CD8-positive, alpha-beta memory T cell (primary cell): ENCODE measurements at places on chromosomes 16 and 17. TPM values are rescaled to one million over a fixed set of nuclear protein-coding genes. Genes with fewer than 3 reads are reported as not detected.

The HYDIN gene
- not detected for total RNA-seq

The MC1R gene
- total RNA-seq = 1.9 TPM

The AXIN2 gene
- 3.8 TPM for total RNA-seq

The SLC9A5 gene
- 5.2 TPM for total RNA-seq

The LGALS9B gene
- not detected for total RNA-seq

DNA sequence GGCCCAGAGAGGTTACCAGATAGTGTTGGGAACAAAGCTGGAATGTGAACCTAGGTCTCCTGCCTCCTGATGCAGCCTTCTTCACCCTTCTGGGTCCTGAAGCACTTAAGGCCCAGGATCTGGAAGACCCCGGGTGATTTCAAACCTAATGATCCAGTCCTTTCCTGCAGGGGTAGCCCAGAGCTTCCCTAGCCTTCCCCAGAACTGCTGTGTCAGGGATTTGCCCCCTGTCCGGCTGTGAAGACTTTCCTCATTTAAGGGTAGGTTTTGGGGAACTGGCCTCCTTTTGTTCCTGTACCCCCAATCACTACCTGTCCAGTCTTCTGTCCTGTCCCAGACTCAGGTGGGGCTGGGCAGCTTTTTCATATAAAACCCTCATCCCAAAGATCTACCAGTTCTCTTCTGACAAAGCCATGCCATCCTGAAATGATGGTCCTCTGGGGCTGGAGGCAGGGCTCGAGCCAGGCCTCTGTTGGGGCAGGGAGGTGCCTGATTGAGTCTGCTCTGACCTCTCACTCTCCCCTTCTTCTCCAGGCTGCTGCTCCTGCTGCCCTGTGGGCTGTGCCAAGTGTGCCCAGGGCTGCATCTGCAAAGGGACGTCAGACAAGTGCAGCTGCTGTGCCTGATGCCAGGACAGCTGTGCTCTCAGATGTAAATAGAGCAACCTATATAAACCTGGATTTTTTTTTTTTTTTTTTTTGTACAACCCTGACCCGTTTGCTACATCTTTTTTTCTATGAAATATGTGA lies 1.3 kb downstream of the MT1X start:
- no peaks in the 10 kb centered on the region for H3K36me3 ChIP-seq
- H3K27me3 ChIP-seq = no peaks in the 10 kb centered on the region

- H3K4me3 ChIP-seq = no peak overlapping the region
- no peaks in the 10 kb centered on the region for H3K4me1 ChIP-seq
- H3K27ac ChIP-seq = no peak overlapping the region
- no peaks in the 10 kb centered on the region for H3K27me3 ChIP-seq
- DNase-seq = no peak
- H3K36me3 ChIP-seq = peaks cover 3% of the 10 kb centered on the region
Measured at GRCh38 chr17:46739982-46740381, 78.5 kb downstream of the WNT3 start.

GRCh38 chr17:10699856-10700255 lies 2.5 kb downstream of the ADPRM start:
- peaks cover 3% of the 10 kb centered on the region for H3K36me3 ChIP-seq
- H3K4me1 ChIP-seq = peaks cover 55% of the 10 kb centered on the region
- no peak for DNase-seq

GRCh38 chr17:46097497-46097896 lies 95.7 kb downstream of the KANSL1 start:
- H3K4me3 ChIP-seq = no peak overlapping the region
- no peak overlapping the region for H3K27ac ChIP-seq
- H3K36me3 ChIP-seq = peaks cover 4% of the 10 kb centered on the region
- H3K27me3 ChIP-seq = no peaks in the 10 kb centered on the region
- DNase-seq = no peak

GRCh38 chr16:68617734-68618133 lies 27.4 kb upstream of the CDH3 start:
- H3K36me3 ChIP-seq = no peaks in the 10 kb centered on the region
- DNase-seq = no peak
- H3K4me1 ChIP-seq = no peaks in the 10 kb centered on the region
- no peak overlapping the region for H3K27ac ChIP-seq
- no peak overlapping the region for H3K4me3 ChIP-seq
- no peaks in the 10 kb centered on the region for H3K27me3 ChIP-seq

GRCh38 chr17:78272181-78272913 lies 40.9 kb downstream of the TMEM235 start:
- H3K4me3 ChIP-seq = no peak overlapping the region
- H3K27ac ChIP-seq = peak overlapping the region; percentile 59
- DNase-seq = peak; percentile 45
- no peaks in the 10 kb centered on the region for H3K36me3 ChIP-seq
- H3K4me1 ChIP-seq = peaks cover 38% of the 10 kb centered on the region
- peaks cover 4% of the 10 kb centered on the region for H3K27me3 ChIP-seq

- H3K27ac ChIP-seq = no peak overlapping the region
- DNase-seq = no peak
- no peaks in the 10 kb centered on the region for H3K27me3 ChIP-seq
Measured at GRCh38 chr16:25109643-25110042, 1.9 kb upstream of the LCMT1 start.

DNA sequence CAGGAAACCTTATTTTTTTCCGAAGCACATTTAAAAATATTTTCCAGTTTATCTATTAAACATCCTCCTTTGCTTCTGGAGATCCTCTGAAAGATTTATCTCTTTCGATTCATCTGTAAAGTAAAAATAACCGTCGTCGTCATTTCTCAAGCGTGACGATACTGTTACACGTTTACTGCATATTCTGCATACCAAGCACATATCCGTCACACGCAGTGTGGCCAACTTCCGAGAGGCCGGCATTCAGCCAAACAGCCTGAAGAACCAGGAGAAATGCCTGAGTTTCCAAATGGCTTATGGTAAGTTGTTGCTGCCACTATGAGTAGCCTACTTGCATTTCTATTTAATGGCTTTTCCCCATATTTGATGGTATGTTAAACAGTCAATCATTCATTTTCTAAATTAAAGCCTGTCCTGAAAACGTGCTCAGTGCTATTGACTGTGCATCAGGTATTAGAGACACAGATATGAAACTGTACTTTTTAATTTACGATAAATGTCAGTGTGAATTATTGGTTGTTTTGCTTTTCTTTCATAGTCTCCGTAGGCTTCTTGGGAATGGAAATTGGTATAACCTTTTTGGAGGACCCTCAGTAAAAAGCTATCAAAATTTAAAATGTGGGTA lies 275.7 kb downstream of the WWOX start:
- H3K36me3 ChIP-seq = no peaks in the 10 kb centered on the region
- no peak overlapping the region for H3K4me3 ChIP-seq
- no peak for DNase-seq
- H3K27ac ChIP-seq = no peak overlapping the region

DNA sequence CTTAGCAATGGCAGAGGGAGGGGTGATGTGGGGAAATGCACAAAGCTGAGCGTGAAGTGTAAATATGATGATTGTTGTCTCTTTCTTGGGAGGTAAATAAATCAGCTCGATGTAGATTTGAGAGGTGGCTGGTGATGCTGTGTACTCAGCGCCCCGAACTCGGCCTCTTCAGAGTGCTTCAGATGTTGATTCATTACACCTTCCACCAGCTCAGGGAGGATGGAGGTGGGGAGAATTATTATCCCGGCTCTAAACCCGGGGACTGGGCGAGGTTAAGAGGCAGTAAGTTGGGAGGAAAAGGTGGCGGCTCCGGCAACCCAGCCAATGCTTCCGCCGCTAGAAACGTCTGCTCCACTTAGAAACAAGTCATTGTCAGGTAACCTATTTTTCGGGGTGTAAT lies 86.5 kb downstream of the RPA1 start:
- H3K4me3 ChIP-seq = no peak overlapping the region
- no peaks in the 10 kb centered on the region for H3K36me3 ChIP-seq
- peaks cover 5% of the 10 kb centered on the region for H3K27me3 ChIP-seq
- no peak for DNase-seq
- no peaks in the 10 kb centered on the region for H3K4me1 ChIP-seq
- no peak overlapping the region for H3K27ac ChIP-seq

DNA sequence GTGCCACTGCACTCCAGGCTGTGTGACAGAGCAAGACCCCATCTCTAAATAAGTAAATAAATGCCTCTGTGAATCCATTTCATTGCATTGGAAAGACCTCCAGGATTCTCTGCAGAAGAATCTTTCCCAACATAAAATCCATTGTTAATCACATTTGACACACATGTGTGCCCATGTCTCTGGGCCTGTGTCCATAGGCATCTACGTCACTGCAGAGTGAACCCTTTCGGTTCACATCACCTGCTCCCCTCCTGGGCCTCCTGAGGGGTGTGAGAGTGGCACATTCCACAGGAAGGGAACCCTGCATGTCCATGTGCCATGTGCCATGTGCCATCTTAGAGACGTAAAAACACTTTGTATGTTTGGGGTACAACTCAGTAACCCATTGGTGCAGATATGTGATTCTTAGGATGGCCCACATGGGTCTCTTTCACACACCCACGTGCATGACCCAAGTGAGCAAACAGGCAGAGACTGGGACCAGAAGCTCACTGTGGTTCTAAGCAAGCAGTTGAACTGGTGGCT lies 427.5 kb downstream of the MAF start:
- no peak for DNase-seq
- H3K27ac ChIP-seq = no peak overlapping the region
- no peaks in the 10 kb centered on the region for H3K4me1 ChIP-seq
- H3K4me3 ChIP-seq = no peak overlapping the region

DNA sequence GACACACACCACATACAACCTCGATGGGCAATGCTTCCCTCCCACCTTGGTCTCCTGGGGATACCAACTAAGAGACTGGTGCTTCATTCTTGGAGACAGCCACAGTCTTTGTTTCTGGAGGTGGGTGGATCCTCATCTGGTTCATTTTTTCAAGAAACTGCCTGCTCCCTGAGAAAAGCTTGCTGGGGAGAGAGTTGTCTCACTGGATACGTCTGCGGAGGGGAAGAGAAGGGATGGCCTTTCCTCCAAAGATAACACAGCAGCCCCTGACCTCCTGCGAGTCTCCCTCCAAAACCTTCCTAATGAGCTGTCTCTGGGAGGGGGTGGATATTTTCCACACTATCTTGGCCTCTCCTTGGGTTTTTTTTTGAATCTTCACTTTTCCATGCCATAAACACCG lies 221.2 kb downstream of the SOX9 start:
- no peak overlapping the region for H3K27ac ChIP-seq
- H3K36me3 ChIP-seq = no peaks in the 10 kb centered on the region
- no peak overlapping the region for H3K4me3 ChIP-seq
- DNase-seq = no peak

DNA sequence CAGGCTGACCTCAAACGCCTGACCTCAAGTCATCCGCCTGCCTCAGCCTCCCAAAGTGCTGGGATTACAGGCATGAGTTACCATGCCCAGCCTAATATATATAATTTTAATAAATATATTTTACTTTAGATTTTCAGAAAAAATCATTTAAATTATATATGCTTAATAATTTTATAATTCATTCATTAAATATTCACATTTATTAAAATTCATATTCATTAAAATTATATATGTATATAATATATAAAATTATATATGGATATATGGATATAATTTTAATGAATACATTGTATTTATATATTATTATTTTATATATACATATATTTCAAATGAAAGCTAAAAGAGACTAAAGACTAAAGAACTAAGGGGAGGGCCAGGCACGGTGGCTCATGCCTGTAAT lies 29.4 kb downstream of the COPRS start:
- no peaks in the 10 kb centered on the region for H3K36me3 ChIP-seq
- no peaks in the 10 kb centered on the region for H3K4me1 ChIP-seq

GRCh38 chr16:3609895-3610697 lies 1.3 kb downstream of the SLX4 start:
- H3K27me3 ChIP-seq = no peaks in the 10 kb centered on the region
- H3K27ac ChIP-seq = peak overlapping the region; percentile 83
- no peak for DNase-seq
- no peaks in the 10 kb centered on the region for H3K36me3 ChIP-seq
- peaks cover 23% of the 10 kb centered on the region for H3K4me1 ChIP-seq

GRCh38 chr16:84529607-84530006 lies 25.1 kb upstream of the MEAK7 start:
- no peak for DNase-seq
- no peaks in the 10 kb centered on the region for H3K36me3 ChIP-seq
- H3K4me1 ChIP-seq = no peaks in the 10 kb centered on the region
- no peaks in the 10 kb centered on the region for H3K27me3 ChIP-seq

GRCh38 chr16:82229800-82230619 lies 60.0 kb upstream of the MPHOSPH6 start:
- H3K27ac ChIP-seq = no peak overlapping the region
- H3K4me1 ChIP-seq = no peaks in the 10 kb centered on the region
- H3K4me3 ChIP-seq = no peak overlapping the region
- H3K36me3 ChIP-seq = no peaks in the 10 kb centered on the region
- DNase-seq = peak; percentile 25
- no peaks in the 10 kb centered on the region for H3K27me3 ChIP-seq

DNA sequence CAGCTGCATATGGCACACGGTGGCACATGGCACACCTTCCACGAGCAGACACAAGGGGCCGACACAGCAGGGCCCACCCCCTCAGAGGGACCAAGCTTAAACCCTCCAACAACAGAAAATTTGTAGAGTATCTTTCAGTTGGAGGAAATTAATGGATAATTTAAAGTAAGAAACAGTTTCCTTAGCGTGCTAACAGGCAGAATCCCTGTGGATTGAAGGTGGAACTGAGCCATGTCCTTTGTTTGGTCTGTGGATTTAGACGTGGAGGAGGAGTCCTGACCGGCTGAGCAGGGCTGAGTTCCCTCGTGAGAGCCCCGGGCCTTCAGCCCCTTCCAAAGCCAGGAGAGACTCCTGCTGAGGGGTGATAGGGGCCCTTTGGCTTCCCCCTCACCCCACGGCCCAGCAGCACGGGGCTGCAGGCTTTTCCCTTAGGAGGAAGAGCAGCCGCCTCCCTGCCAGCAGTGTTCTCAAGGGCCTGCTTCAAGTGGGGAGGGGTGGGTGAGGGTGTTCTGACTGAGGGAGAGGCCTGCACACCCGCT lies 1.4 kb upstream of the CYB561 start:
- H3K27me3 ChIP-seq = no peaks in the 10 kb centered on the region
- no peaks in the 10 kb centered on the region for H3K36me3 ChIP-seq
- H3K27ac ChIP-seq = peak overlapping the region; percentile 87
- peaks cover 20% of the 10 kb centered on the region for H3K4me1 ChIP-seq
- DNase-seq = no peak
- H3K4me3 ChIP-seq = peak overlapping the region; percentile 65

DNA sequence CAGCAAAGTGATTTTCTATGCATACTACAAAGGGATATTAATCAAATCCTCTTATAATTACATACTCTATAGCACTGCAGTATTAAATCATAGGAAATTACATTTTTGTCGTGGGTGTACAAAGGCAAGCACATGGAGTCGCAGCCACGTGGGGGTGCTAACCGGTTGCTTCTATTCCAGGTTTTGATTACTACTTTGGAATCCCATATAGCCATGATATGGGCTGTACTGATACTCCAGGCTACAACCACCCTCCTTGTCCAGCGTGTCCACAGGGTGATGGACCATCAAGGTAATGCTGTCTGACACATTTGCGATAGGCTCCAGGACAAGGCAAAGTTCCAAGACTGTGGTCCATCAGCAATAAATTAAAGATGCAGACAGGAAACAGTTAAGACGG lies 60.1 kb downstream of the ARSG start:
- no peaks in the 10 kb centered on the region for H3K27me3 ChIP-seq
- DNase-seq = no peak
- H3K4me1 ChIP-seq = peaks cover 94% of the 10 kb centered on the region
- H3K4me3 ChIP-seq = no peak overlapping the region
- H3K27ac ChIP-seq = no peak overlapping the region
